ENCODE measurements at places on chromosomes 4 and X.

DNA sequence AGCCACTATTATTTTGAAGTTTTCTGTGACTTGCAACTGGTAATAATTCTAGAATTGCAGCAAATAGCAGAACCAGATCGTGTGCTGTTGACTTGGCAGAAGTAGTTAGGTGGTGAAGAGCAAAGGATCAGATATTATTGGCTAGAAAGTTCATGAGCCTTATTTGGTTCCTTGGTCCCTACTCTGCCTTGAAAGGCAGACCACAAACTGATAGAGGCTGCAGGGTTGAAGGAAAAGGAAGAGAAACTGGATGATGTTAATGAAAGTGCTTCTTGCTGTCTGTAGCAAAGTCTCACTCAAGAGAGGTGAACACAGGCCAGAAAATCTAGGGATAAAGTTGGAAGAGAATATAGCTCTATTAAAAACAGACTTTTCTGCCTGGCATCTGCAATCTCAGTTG, 41.2 kb upstream of the RNF150 start:
- DNase-seq, result no peak

- DNase-seq, result no peak
Observed at GRCh38 chr4:138775489-138775888, 240.1 kb upstream of the NOCT start.

- no peak for DNase-seq
Observed at GRCh38 chr4:186780291-186781031, 56.8 kb upstream of the FAT1 start.

- DNase-seq, result no peak
Observed at GRCh38 chr4:38946919-38947318, 79.3 kb downstream of the FAM114A1 start.

GRCh38 chr4:76821641-76822040, 76.3 kb downstream of the SOWAHB start:
- DNase-seq, result no peak

GRCh38 chr4:153468587-153468986, 2.4 kb downstream of the TMEM131L start:
- DNase-seq, result no peak

DNA sequence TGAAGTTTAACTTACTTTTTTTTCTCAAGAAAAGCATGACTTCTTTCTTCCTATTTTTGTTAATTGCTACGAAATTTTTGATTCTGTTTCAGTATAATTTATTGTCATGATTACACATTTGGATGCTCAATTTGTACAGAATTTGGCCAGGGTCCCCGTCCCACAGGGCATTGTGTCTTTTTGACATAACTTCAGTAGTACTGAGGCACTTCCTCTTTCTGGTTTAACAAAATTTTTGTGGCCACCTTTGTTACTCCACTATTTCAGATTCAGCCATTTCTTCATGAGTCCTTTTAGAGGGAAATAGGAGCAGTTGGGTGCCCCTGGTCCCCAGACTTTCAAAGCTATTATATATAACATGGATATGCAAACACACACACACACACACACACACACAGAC, 1248.7 kb downstream of the PCDH7 start:
- no peak for DNase-seq

- DNase-seq, result no peak
Observed at GRCh38 chr4:150117094-150117493, 38.8 kb downstream of the DCLK2 start.

DNA sequence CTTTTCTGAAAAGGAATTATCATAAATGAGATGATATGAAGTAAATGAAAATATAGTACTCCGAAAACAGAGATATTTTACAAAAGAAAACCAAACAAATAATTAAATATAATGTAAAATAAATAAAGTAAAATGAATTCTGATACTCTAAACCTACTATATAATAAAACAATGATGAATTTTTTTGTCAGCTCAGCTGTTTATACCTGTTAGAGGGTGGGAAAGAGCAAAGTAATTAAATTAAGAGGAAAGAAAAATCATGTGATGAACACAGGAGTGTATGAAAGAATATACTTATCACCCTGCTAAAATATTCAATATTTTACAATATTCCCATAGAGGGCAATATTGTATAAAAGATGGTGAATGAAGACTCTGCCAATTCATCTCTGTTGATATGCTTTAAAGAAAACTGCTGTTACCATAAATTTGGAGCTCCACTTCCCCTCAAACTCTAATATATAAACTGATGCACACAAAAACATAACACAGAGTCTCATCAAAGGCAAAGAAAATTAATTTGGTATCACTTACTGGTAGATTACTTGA, 6.5 kb upstream of the NDST4 start:
- DNase-seq, result no peak

DNA sequence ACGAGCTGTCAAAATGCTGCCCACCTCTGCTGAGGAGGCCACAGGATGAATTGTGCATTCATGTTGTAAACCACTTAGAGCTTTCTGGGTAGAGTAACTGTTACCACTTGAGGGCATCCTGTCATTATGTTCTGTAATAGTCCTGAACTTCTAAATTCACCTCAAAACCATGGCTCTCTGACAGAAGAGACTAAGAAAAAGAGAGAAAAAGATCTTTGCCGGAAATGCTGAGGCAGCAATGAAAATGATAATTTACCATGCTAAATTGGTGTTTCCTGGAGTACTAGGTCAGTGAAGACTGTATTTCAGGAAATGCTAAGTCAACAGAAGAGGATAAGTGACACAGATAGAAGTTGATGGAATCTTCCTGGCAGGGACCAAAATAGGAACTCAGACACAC, 942.3 kb upstream of the SLIT2 start:
- no peak for DNase-seq

- no peak for DNase-seq
Observed at GRCh38 chr4:32258986-32259385, 1538.8 kb downstream of the PCDH7 start.

GRCh38 chr4:37710491-37710890, 24.3 kb upstream of the RELL1 start:
- no peak for DNase-seq

DNA sequence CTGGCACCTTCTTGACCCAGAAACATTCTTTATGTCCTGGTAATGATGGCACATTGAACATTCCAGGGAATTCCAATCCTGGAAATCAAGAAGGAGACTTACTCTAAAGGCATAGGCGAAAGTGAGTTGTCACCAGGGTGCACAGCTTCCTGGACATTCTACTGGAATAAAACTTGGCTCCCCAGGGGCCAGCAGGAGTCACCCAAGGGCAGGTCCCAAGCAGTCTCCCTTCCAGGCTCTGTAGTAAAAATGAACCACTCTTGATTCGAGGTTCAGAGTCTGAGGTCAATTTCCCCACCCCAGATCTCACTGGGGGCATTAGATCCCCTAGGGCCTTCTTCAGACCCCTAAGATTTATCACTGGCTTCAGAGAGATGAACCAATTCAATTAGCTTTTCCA, 338.7 kb upstream of the GATB start:
- no peak for DNase-seq

GRCh38 chrX:8971116-8971515, 62.8 kb downstream of the FAM9B start:
- DNase-seq, result no peak

- DNase-seq, result no peak
Observed at GRCh38 chr4:4641254-4641653, 99.4 kb upstream of the STX18 start.

DNA sequence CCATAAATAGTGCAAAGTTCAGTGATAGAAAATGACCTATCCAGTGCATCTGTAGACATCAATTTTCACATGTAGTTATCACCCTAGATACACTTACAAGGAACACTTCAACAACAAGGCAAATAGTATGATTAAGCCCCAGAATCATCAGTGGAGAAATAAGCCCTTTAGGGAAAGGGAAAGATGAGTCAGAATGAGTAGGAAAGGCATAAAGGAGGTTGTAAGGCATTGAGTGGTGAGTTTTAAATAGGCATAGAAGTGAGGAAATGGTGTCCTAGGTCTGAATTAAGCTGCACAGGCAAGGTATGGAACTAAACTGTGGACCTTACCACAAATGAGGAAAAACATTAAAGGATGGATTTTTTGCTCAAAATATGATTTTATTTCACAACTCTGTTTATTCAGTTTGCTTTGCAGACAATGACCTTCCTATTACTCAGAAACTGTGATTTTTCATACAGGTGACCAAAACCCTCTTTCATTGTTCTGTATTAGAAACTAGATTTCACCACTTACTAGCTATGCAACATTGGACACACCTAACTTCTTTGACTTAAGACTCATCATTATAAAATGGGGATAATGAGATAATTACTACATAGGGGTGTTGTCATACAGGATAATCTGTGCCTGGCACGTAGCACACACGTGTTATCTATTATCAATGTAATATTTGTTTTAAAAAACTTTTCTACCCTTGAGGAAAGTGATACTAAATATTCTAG, 57.0 kb upstream of the MAP9 start:
- DNase-seq, result no peak

- no peak for DNase-seq
Observed at GRCh38 chrX:129524250-129524850, 1.1 kb upstream of the SMARCA1 start.

DNA sequence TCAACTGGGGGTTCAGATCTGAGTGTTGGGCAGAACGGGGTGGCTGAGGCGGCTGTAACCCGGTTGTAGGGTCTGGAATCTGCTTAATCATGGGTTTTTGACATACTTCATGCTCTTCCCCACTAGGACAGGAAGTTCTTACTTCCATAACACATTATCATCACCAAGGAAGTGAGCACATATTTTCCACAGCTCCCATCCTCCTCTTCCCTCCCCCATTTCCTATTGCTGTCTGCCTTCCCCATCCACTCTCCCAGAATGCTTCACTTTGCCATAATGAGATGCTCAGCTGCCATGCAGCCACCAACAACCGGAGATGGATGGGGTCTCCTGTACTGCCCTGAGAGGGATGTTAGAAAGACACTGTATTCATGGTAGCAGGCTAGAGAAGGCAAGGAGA, 6.4 kb upstream of the DCUN1D4 start:
- no peak for DNase-seq

DNA sequence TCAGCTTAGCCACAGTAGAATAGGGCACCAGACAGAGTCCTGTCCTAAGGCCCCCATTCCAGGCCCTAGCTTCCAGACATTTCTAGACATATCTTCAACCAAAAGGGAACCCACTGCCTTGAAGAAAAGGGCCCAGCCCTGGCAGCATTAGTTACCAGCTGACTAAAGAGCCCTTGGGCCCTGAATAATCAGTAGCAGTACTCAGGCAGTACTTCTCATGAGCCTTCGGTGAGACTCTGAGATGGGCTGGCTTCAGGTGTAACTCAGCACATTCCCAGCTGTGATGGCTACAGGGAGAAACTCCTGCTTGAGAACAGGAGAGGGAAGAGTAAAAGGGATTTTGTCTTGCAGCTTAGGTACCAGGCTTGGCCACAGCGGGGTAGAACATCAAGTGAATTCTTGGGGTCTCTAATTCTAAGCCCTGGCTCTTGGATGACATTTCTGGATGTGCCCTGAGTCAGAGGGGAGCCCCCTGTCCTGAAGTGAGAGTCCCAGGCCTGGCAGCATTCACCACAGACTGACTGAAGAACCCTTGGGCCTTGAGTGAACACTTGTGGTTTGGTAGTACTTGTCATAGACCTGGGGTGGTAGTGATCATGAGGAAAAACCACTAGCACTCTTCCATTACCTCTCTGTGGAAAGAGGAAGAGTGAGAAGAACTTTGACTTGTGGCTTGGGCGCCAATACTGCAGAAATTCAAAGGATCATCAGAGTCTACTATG, 170.1 kb downstream of the ATP10D start:
- no peak for DNase-seq

All from esophagus squamous epithelium (tissue), 5 donors.